ENCODE measurements at places on chromosomes 1 and 21.
A peak's percentile ranks its signal among the peaks of the same experiment; 100 is the strongest.

GRCh38 chr1:200558866-200559459 lies 61.6 kb downstream of the KIF14 start:
- peak; percentile 56 for DNase-seq

DNA sequence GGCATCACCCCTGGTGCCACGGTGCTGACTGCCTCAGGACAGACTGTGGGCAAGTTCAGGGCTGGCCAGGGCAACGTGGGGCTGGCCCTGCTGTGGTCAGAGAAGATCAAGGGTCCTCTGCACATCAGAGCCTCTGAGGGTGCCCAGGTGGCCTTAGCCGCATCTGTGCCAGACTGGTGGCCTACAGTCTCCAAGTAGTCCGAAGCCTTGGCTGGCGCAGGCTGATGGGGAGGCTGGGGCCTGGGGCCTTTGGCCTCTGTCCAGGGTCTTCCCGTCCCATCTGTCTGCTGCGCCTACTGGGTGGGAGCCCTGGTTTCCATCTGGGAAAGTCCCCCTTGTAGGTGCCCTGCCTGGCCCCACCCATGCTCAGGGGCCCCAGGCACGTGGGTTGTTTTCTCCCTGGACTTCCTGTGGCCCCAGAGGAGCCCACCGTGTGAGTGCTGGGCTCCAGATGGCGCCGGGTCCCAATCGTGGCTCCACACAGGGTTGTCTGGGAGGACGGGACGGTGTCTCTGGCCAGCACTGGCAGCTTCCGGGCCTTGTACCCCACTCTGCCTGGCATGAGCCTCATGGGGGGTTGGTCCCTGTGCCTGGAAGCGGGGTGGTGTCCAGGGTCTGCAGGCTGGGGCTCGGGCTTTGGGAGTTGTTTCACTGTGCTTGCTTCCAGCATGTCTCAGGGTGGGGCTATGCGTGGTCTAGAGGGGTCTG lies 9.9 kb downstream of the IBA57 start:
- no peak for DNase-seq

DNA sequence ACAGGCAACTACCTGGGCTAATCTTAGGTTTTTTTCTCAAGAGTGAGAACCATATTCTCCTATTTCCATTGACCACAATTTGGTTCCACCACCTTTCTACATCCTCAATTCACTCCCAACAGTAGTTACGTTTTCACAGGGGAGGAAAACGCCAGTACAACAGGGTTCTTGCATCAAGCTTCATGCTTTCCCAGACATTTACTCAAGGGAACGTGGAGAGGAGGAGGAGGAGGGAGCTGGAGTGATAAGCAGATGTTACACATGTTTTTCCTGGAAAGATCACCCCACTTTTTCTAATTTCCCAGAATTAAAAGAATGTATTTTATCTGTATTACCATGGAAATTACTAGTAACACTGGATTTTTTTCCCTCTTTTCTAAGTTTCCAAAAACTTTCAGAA lies 58.3 kb downstream of the RGS5 start:
- DNase-seq, result no peak

DNA sequence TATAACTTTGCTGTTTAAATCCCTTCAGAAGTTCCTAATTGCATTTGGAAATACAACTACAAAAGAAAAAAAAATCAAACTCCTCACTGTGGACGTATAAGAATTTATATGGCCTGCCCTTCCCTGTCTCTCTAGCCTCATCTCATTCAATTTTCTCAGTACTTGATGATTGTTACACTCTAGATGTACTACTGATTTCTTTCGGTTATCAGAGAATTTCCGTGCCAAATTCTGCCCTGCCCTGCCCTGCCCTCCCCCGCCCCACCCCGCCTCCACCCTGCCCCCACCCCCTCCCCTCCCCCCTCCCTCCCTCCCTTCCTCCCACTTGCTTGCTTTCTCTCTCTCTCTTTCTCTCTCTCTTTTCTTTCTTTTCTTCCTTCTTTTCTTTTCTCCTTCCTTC lies 71.7 kb upstream of the MPC2 start:
- peak; percentile 43 for DNase-seq
